ENCODE measurements at places on chromosomes 12 and 14.

GRCh38 chr12:60832290-60832689 is 1236.5 kb downstream of the SLC16A7 start:
- no peak for DNase-seq

GRCh38 chr14:67491741-67492507 is 3.4 kb upstream of the TMEM229B start:
- DNase-seq, result no peak

GRCh38 chr12:124588751-124589267 is 21.4 kb upstream of the NCOR2 start:
- peak; percentile 45 for DNase-seq

- peak; percentile 33 for DNase-seq
Observed at GRCh38 chr14:72894623-72895378, 900 bp upstream of the DPF3 start.

- DNase-seq, result peak; percentile 69
Observed at GRCh38 chr14:101707068-101707842, 54.3 kb upstream of the PPP2R5C start.

GRCh38 chr14:69464379-69464778 is 20.1 kb upstream of the PLEKHD1 start:
- no peak for DNase-seq

GRCh38 chr14:104746934-104747481 is 5.9 kb upstream of the SIVA1 start:
- DNase-seq, result no peak

Measured in stimulated activated CD8-positive, alpha-beta memory T cell treated with anti-CD3 and anti-CD28 coated beads, Interleukin-4, amount 100 ng/mL, for 48 hours (primary cell).